ENCODE measurements at places on chromosomes 6 and 20. TPM values are rescaled to one million over a fixed set of nuclear protein-coding genes. Genes with fewer than 3 reads are reported as not detected.

DNA sequence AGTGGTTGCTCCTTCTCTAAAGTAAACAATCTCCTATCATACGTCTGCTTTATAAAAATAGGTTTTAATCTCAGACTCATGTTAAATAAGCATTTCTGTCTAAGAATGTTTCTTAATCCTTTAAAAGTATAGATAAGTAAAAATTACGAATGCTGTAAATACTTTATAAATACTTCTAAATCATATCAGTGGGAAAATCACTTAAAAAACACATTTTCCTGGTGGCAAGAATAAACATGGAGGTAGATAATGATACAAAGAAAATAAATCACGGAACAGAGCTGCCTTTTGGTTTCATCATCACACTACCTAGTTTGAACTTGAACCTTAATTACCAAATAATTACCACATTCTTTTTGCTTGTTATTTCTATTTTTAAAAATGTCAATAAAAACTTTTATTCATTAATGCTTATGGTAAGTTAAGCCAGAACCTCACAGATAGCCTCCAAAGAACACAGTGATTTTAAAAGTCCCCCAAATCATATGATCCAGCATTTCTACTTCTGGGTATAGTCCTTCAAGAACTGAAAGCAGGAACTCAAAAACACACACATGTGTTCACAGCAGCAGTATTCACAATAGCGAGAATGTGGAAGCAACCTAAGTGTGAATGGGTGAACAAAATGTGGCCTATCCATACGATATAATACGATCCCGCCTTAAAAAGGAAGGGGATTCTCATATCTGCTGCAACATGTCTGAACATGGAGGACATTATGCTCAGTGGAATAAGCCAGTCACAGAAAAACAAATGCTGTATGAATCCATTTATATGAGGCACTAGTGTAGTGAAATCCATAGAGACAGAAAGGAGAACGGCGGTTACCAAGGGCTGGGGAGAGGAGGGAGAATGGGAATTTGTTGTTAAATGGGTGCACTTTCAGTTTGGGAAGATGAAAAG is 72.4 kb downstream of the SLC22A23 start:
- no peak for DNase-seq

DNA sequence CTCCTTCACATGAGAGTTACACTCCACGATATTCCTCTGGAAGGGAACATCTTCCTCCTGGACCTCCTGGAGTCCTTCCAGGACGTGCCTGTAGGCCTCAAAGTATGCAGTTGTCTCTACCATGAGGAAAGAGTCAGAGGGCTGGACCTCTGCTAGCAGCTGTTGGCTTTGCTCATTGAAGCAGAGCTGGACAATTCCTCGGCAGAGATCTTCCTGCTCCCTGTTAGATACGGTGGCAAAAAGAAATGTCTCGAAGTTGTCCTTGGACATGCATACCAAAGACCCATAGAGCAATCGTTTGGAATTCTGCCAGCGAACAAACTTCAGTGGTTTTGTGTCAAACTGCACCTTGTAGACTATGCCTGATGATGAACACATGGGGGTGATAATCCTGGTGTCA is 7.7 kb downstream of the ZNFX1 start:
- DNase-seq, result no peak

DNA sequence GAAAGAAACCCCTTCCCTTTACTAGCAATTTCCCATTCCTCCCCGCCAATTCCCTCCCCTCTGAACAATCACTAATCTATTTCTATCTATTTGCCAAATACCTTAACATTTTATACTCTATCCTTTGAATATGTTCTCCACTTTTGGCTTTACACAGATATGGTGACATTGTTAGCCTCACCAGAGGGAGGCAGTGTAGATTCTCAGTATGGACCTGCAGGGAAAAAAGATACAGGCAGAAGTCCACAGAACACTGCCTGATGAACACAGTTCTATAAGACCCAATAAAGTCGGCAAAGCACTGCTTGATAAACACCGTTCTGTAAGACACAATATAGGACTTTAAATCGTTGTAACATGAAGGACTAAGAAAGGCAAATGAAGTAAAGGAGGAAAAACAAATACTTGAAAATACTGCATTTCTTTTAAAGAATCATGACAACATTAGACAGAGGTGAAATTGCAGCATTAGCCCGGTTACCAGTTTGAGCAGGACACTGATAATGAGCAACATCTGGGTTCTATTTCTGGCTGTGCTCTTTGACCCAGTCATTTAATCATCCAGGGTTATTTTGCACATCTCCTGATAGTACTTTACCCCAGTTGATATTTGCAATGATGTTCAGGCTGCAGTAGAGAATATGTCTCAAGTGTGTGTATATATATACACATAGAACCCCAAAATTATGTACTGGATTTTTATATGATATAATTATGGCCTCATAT is 296.8 kb downstream of the UTRN start:
- DNase-seq, result no peak

- DNase-seq, result no peak
These were observed 372.1 kb upstream of the HS3ST5 start for GRCh38 chr6:114714836-114715507.

DNA sequence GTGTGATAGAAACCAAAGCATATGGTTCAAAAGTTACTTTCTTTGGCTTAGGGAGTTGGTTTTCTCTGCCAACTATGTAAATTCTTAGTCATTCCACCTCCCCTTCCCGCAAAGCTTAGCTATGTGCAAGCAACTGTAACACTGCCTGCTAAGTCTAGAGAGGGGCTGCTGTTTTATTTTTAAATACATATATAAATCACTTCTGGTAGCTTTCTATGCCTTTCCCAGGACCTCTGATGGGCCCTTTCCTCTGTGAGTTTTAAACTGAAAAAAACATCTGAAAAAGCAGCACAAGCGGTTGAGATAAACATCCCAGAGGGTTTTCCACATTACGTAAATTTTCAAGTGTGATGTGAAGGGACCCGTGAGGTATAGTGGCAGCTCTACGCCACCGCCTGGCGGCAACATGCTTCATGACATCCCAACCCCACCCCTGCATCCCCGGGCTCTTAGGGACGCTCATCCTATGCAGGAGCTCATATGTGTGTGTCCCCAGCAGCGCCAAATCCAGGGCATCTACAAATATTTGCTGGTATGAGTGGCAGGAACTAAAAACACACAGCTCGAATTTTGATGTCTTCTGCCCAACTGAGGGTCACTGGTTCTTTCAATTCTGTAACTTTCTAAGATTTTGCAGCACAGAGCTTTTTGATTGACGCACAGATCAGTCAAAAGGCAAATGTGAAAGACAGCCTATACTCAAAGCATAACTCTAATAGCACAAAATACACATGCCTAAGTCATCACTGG is 12.7 kb downstream of the SAYSD1 start:
- no peak for DNase-seq

DNA sequence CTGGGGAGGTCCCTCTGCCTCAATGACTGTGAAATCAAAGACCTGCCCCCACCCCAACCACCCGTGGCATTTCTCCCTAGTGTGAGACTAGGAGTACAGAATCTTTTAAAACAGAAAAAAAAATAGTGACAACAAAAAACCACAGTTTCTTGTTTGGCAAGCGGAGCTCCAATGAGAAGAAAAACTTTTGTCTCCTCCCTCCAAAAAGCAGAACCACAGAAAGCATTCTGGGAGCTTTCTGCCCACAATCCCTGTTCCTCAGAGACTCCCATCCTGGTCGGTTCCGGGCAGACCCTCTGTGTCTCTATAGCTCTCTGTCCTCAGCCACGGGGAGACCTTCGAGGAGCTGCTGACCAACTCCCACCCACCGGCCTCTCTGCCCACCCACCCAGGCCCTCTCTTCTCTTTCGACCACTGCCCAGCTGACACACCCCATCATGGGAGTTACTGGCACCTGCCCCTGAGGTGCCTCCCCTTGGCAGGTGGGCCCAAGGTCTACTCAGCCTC is 4.9 kb downstream of the PREX1 start:
- no peak for DNase-seq

DNA sequence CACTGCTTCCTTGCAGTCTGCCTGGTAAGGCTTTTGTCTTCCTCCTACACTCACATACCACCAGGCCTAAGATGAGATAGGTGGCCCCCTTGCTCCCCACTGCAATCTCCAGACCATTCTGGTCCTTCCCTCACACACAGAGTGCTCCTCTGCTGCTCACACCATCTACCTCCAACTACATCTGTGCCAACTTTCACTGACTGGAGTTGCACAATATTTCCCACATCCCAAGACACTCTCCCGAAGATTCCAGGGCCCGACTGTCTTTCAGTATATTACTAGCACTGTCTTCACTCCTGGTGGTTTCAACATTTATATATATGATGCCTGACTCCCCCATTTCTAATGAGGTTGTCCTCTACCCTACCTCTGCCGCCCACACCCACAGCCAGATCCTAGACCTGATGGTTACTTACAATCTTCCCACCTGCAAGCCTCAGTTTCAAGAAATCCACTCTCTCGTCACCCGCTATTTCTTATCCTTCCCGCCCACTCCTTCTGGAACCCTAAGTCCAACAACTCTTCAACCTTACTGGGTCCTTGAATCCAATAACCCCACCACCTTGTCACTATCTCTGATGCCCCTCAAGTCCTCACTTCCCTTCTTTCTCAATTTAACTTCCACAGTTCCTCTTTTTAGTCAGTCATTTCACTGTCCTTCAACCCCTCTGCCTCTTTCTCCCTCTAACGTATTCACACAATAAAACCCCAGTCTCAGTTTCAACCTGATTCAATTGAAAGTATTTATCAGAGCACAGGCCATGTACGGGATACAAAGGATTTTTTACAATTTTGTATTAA is 21.6 kb downstream of the RALGAPA2 start:
- peak; percentile 15 for DNase-seq

DNA sequence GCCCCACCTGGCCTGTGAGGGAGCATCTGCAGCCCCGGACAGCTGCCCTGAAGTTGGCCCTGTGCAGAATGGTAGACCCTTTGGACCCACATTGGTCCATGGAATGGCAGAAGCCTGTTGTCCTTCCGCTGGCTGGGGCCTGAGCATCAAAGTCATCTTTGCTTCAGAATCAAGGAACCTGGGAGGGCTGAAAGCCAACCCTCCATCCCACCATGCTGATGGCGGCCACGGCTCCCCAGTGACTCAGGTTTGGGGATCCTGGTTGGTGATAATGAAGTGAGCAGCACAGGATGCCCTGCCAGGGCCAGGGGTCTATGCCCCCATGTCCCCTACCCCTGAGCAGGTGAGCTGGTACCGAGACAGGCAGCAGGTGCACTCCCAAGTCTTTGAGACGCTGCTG is 52.8 kb downstream of the YTHDF1 start:
- no peak for DNase-seq

DNA sequence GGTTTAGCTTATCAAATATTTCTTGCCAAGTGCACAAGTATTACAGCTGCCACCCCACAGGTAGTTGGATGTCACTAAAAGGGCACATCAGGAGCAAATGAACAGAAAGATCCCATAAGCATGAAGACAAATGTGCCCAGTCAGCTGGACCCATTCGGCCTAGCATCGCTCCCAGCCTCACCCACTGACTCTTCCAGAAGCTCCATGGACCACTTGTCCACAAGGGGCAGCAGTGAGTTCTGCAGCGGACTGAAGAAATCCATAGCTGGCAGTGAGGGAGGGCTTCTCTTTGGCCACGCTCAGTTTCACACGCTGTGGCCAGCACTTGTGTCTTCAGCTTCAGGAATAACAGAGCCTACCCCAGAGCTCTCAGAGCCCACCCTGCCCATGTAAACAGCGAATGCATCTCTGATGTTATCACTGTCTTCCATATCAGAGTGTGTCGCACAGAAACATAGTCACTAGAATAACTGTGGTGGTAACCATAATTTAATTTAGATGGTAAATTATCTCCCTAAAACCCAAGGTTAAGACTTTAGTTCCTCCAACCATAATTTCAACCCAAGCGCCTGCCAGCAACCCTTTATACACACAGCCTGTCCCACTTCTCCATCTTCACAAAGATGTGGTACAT is 15.8 kb downstream of the CGA start:
- DNase-seq, result peak; percentile 49

- DNase-seq, result no peak
These were observed 196.4 kb downstream of the PREX1 start for GRCh38 chr20:48631114-48632016.

DNA sequence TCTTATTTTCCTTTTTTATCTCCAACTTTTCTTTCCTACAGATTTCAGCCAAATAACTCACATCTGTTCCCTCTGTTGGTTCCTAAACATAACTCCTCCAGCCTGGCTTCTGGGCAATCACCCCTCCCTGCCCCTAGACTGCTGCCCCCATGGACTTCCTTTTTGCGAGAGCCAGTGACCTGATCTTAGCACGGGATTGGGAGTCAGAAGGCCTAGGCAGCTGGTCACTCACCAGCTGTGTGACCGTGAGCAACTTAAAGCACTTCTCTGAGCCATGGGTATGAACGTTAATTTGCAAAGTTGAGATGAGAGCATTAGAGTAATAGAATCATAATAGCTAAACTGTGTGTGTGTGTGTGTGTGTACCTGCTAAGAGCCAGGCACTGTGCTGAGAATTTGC is 4.5 kb upstream of the MMP9 start:
- no peak for DNase-seq

DNA sequence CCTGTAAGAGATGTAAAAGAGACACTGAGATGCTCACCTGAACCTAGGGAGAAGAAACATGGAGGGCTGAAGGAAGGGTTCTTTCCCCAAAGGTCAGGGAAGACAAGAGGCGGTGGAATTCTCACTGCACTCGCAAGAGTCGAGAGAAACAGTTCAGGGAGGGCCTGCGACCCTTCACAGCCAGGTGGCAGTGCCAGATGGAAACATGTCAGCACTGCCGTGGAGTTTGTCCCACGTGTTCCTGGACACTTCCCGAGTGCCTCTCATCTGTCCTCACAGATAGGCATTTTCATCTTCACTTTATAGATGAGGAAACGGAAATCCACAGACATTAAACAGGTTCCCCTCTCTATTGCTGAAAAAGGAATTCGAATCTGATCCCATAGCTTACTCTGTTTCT is 70.4 kb upstream of the SYNJ2 start:
- DNase-seq, result no peak

DNA sequence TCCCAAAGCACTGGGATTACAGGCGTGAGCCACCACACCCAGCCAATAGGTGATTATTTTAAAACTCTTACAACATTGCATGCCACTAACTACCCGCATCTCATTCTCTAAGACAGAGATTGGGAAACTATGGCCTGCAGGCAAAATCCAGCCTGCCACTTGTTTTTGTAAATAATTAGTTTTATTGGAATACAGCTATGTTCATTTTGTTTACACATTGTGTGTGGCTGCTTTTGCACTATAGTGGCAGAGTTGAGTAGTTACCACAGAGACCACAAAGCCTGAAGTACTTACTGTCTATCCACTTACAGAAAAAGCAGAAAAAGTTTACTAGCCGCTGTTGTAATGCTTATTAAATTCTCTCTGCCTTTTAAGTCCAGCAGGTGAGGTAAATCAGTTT is 16.4 kb upstream of the PKIG start:
- DNase-seq, result no peak

DNA sequence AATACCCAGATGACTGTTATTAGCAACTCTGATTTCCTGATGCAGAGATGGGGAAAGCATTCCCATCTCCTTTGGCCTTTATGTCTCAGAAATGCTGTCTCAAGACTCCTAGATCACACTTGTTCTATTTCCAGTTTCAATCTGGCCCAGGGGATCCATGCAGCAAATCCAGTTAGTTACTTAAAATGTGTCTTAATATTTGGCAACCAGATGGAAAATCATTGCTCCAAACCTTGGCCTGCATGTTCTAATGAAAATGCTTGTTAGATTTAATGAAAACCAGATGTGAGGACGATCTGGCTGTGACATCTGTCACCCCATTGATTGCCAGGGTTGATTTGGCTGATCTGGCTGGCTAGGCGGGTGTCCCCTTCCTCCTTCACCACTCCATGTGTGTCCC is 125.2 kb downstream of the TSHZ2 start:
- DNase-seq, result no peak

PRDM13 gene
- total RNA-seq, result not detected

LHFPL5 gene
- total RNA-seq, result not detected

TTK gene
- total RNA-seq, result 0.66 TPM

FERMT1 gene
- total RNA-seq, result 0.90 TPM

C20orf204 gene
- 6.3 TPM for total RNA-seq

ERVFRD-1 gene
- total RNA-seq, result 0.42 TPM

All from tibial nerve (tissue), 4 donors.